Fibroblast of skin of right biceps (primary cell): ENCODE measurements at places on chromosomes 3 and 15.

- no peak for DNase-seq
These were observed 23.4 kb downstream of the GTF2E1 start for GRCh38 chr3:120765830-120766493.

DNA sequence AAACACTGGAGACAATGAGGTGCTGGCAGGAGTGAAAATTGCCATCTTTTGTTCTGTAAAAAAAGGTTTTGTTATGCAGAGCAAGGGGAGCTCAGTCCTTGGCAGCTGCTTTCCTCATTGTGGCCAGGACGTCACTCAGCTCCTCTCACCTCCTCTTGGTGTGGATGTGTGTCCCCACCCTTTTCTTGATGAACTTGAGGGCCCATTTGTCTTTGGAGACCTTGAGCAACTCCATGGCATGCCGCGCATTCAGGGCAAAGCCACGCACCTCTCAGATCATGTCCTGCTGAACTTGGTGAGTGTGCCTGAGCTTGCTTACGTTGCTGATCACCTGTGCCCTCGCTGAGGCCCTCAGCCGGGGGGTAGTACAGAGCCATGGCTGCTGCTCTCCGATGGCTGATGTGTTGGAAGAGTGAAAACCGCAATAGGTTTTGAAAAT, 24.5 kb upstream of the BDH1 start:
- no peak for DNase-seq

DNA sequence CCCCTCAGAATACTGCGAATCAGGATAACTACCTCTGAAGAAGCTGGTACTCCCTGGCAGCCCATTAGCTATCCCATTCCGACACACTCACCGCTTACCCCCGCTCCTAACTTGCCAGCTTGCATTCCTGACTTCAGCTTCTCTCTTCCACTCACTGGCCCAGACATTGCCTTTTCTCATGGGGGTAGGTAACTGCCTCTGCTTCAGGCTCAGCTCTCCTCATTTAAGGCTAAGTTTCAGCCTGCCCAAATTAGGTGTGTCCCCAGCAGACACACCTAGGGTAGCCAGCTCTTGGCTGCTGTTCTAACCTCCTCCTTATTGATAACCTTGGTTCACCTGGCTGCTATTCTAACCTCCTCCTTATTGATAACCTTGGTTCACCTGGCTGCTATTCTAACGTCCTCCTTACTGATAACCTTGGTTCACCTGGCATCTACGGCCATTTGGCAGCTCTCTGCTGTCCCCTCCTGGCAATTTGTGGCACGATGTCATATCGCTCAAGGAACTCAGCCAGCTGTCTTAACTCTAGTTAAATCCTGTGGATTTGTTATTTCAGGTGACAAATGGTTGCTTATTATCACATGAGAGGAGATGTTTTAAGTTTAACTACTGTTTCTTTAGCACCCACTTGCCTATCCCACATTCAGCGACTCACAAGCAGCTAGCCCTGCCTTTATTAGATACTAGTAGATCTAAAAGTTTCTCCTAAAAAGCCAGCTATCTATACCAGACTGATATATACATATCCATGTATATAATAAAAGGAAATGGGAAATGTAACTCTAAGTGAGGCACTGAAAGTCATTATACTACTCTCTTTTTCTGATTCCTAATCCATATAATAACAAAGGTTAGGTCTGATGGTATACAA, 106.5 kb upstream of the ACP3 start:
- no peak for DNase-seq

- no peak for DNase-seq
These were observed 1.4 kb upstream of the MRPS25 start for GRCh38 chr3:15066467-15066866.

DNA sequence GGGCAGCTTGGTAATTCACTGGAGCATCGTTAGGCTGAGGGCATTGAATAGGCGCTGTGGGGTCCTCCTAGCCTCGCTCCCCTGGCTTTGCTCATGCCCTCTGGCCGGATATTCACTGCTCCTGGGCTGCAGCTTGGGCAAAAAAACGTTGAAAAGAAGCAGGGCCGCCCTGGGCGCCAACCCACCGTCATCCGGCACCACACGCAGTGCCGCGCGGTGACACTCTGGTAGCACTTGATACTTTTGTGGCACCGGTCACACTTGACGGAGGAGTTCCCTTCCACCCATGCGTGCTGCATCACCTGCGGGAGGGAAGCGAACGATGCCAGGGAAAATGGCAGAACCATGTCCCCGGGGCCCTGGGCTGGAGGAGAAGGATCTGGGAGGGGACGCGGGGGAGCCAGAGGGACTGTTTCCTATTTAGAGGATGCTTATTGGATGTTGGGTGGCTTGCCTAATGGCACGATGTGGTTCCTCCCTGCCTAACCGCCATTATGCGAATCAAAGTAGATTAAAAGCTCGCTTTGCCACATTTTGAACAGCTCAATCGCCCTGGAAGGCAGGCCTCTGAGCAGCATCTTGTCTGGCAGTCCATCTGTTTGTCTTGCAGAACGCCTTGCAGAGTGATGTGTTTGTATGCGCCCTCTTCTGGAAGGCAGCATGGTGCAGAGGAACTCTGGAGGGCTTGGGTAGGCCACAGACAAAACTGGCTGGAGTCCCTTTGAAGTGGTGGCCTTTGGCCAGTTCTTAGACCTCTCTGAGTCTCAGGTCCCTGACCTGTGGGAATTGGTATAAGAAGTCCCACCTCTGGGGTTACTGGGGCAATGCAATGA, 93.2 kb downstream of the DGKG start:
- DNase-seq: no peak

- DNase-seq: no peak
These were observed 380.2 kb downstream of the DIPK2A start for GRCh38 chr3:144351773-144352365.

GRCh38 chr3:103047640-103048039, 612.8 kb downstream of the ZPLD1 start:
- peak; percentile 6 for DNase-seq

GRCh38 chr3:127694467-127695215, 21.9 kb downstream of the ABTB1 start:
- DNase-seq: no peak

DNA sequence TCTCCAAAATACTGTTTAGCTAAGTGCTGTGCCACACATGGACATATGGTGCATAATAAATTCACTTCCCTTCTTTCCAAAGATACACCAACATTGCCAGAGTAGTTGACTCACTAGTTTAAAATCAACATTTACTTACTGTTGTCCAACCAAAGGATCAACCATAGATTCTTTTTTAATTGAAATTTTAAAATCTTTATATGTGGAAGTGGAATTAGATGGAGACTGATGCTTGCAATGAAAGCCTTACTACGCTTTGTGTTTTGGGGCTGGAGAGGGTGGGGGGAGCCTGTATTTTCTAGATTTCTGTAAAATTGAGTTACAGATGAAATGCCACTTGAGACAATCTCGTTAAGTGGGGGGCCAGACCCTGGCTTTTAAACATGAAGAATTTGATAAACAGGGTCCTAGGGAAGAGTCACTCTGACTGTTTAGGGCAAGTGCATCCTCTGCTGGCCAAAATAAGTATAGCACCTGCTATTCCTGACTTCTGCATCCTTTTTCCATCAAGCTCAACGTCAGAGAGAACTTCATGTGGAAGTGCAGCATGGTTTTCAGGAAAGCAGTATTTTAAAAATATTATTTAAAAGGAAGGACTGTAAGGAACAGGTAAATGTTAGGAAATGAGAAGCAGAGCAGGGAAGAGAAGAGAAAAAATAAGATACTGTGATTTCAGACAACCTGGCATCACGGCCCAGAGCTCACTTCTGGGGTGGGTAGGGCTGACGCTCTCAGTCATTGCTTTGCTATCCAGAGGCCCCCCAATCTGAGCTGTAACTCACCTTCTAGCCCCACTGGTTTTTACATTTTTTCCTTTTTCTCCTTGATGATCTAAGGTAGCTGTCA, 76.7 kb downstream of the BOC start:
- DNase-seq: peak; percentile 66

GRCh38 chr15:55204464-55204863, 7.7 kb upstream of the RSL24D1 start:
- DNase-seq: no peak

DNA sequence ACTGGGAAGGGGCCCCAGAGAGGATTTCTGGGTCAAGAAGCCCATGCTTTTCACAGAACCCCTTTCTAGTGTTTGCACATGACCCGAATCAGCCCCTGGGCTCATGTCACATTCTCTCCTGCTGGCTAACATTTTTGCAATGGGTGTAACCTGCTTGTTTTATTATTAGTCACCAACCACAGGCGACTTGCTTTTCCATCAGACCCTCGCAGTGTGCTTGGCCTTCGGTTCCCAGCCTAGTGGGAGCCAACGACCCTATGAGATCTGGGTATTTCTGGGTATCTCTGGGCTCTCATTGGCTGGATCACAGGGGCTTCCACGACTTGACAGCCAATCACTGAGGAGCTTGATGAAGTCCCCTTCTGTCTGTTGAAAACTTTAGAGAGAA, 11.0 kb upstream of the FBLN2 start:
- peak; percentile 96 for DNase-seq

GRCh38 chr3:189311521-189311920, 139.8 kb downstream of the TPRG1 start:
- DNase-seq: no peak

GRCh38 chr3:196531418-196531817, 16.3 kb upstream of the SMCO1 start:
- no peak for DNase-seq

GRCh38 chr3:80733522-80734176, 965.9 kb upstream of the ROBO1 start:
- DNase-seq: peak; percentile 15

DNA sequence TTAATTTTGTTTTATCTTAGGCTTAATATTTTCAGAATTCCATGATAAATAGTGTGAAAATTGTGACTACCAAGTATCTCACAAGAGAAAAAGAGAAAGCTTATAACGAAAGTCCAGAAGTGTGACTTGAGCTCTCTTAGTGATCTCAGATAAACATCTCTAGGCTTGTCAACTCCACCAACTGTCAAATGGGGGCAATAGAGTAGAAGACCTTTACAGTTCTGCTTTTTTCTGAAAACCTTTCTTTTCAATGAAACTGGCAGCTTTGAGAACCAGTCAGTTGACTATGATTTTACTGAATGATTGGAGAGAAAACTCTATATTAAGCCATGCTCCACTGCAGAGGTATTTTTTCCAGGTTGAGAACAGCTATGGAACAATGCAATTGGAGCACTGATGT, 119.2 kb upstream of the TP63 start:
- no peak for DNase-seq

DNA sequence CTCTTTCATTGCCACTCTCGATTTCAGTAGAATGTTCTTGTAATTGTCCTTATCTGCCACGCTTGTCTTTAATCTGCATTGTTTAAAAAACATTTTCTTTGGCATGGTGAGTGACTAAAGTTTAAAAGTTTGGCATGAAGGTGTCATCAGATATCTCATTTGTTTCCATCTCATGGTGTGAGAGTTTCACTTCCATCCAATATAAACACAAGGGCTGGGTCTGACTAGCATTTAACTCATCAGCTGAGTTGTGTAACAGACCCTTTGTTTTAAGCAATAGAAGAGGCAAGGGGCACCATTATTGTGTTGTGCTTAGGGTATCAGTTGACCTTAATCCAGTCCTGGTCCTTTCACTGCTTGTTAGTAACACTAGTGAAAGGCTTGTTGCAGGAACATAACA, 49.9 kb upstream of the IL12A start:
- peak; percentile 42 for DNase-seq

DNA sequence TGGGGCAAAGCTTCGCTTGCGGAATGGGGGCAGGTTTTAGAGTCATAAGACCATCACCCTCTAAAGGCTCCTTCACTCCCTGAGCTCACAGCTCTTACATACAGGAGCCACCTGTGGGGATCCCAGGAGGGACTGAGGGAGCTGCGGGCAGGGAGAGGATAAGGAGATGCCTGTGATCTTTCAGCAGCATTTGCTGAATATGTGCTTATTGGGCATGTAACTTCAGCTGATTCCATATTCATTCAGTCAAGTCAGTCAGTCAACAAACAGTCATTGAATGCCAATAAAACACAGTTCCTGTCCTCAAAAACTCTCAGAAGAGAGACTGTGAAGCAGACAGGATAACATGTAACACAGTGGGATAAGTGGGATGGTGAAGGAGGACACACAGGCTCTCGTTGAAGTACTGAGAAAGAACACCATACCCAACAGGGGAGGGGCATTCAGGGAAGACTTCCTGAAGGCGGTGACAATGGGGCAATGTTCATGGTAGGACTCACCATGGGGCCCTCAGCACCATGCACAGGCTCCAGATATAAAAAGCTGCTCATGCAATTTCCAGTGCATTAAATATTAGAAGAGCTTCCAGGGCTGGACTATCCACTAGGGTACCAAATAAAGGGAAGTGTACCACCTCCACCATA, 240.9 kb downstream of the UACA start:
- no peak for DNase-seq

- no peak for DNase-seq
These were observed 103.9 kb upstream of the AKAP13 start for GRCh38 chr15:85276508-85276907.

DNA sequence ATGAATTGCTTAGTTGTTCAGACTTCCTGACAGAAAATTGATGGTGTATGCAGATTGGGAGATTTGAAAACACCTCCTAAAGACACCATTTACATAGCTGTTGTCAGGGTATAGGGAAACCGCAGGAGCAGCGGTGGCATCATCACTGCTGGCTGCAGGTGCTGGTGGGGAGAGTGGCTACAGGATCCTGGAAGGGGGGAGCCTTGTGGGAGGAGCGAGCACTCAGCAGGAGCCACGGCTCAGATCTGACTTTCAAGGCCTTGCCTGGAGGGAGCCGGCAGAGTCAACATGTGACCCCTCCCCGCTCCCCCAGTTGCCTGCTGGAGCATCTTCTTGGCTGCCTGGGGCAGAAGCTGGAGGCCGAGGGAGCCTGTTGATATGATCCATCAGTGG, 26.1 kb downstream of the EDEM1 start:
- no peak for DNase-seq

GRCh38 chr3:129399895-129400357, 28.5 kb downstream of the EFCAB12 start:
- DNase-seq: peak; percentile 34

- DNase-seq: no peak
These were observed 5.5 kb downstream of the CPLX3 start for GRCh38 chr15:74831813-74832495.

GRCh38 chr3:194561306-194561974, 71.8 kb downstream of the TMEM44 start:
- DNase-seq: peak; percentile 90

DNA sequence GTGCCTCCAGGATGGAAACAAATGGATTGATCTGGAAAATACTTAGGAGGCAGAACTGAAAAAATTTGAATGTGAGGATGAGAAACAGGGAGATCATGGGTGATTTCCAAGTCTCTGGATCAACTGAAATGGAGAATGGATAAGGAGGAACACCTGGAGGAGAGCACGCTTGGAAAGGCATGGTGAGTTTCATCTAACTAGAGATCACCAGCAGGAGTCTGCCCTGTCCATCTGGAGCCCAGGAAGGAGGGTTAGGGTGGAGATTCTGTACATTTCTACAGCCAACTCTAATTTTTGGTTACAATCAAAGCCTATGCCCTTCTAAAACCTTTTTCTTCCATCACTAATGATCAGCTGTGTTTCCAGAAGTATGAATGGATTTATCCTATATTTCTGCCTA, 995.9 kb upstream of the CFAP20DC start:
- no peak for DNase-seq

- DNase-seq: no peak
These were observed 3.3 kb upstream of the RCN2 start for GRCh38 chr15:76928201-76928600.

- no peak for DNase-seq
These were observed 12.9 kb downstream of the IQCH start for GRCh38 chr15:67267440-67267839.
